ENCODE measurements at places on chromosomes 11 and 22.

- no peak for DNase-seq
These were observed 1.2 kb downstream of the ELFN2 start for GRCh38 chr22:37425800-37426705.

DNA sequence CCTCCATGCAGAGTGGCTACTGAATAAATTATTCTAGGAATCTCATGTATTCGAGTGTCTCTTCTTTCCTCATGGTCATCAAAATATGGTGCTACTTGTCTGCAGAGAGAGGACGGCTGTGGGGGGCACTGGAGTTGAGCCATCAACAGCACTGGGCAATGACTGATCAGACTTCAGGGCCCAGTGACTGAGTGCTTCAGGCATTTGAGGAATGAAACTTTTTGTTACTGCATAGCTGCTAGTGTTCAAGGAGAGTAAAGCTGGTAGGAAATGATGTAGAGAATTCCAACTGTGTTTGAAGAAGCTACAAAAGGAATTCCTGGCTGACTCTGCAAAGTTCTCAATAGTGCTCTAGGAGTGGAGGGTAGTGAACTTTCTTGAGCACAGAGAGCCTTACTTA, 277.7 kb downstream of the CADM1 start:
- no peak for DNase-seq

GRCh38 chr11:97865424-97866012, 1155.2 kb upstream of the CNTN5 start:
- DNase-seq = no peak

GRCh38 chr11:69620683-69621290, 20.2 kb upstream of the CCND1 start:
- DNase-seq = no peak

GRCh38 chr11:2465202-2466068, 20.6 kb downstream of the KCNQ1 start:
- DNase-seq = no peak
